Smooth muscle cell of the brain vasculature (primary cell): ENCODE measurements at places on chromosomes 12 and 14.

- DNase-seq = no peak
These were observed 239.7 kb upstream of the RGS6 start for GRCh38 chr14:71692496-71692895.

DNA sequence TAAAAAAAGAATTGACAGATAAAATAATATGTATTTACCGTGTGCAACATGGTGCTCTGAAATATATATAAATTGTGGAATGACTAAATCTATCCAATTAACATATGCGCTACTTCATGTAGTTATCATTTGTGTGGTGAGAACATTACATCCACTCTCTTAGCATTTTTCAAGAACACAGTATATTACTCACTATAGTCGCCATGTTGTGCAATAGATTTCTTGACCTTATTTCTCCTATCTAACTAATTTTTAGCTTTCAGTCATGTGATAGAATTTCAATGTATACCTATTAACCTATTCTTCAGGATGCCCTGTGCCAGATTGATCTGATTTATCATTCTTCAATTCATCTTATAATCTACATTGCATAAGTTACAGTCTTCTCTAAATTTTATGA is 178.6 kb downstream of the BCAT1 start:
- DNase-seq = no peak

DNA sequence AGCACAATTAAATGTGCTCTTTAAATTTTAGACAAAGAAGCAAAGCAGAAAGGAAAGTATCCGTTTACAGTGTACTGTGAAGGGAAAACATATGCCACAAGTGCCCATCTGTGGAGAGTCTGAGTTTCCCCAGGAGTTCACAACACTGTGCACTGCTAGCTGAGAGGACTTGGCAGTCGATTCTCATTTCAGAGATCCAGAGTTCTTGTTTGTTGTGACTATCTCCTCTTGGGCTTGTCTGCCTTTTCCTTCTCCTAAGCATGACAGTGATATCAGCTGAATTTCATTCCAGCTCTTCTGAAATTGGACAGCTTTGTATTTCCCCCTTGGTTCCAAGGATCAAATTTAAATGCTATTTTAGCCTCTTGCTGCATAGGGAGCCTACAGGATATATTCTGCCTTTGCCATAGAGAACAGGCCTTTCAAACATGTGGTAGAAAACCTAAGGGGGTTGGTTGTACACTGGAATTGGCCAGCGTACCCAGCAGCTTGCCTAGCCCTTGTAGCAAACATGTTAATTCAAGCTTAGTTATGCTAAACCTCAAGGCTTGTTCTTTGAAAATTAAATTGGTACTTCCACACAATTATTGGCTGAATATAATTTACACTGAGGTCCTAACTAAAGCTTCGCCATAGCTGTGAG is 259.2 kb upstream of the NOVA1 start:
- no peak for DNase-seq

DNA sequence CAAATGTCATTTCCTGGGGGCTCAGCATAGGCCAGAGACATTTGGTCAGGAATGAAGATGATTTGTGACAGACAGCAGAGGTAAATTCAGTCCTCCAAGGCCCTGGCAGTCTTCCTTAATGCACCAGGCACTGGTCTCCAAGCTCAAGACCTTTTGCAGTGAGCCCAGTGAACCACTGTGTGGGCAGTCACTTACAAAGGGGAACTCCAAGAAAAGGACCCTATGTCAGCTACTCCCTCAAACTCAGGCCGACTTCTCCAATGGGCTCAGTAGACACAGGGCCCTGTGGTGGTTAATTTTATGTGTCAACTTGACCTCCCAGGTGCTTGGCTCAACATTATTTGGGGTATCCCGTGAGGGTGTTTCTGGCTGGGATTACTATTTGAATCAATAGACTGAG is 29.3 kb upstream of the PLEK2 start:
- no peak for DNase-seq

GRCh38 chr14:32427726-32428528 is 98.8 kb downstream of the AKAP6 start:
- DNase-seq = no peak

GRCh38 chr12:9925705-9926393 is 6.3 kb downstream of the CLEC2A start:
- peak; percentile 23 for DNase-seq

DNA sequence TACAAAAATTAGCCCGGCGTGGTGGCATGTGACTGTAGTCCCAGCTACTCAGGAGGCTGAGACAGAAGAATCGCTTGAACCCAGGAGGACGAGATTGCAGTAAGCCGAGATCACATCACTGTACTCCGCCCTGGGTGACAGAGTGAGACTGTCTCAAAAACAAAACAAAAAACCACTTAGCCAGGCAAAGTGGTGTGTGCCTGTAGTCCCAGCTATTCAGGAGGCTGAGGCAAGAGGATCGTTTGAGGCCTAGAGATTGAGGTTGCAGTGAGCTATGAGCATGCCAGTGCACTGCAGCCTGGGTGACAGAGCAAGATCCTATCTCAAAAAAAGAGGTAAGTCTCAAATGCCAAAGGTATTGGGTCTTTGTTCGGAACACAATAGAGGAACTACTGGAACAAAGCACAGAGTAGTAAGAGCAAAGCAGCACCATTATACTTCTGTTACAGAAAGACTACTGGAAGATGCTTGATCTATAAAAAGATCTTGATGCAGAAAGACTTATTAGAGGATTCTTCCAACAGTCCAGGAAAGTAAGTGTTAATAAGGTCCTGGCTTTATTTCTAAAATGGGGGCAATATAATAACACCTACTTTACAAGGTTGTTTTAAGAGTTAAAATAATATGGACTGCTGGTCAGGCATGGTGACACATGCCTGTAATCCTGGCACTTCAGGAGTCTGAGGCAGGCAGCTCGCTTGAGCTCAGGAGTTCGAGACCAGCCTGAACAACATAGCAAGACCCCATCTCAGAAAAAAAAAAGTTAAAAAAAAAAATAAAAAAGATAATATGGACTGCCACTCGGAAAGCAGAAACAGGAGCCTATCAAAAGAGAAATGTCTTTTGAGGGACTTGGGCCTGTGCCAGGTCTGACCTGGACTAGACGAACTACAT is 29.9 kb downstream of the BTBD7 start:
- no peak for DNase-seq

DNA sequence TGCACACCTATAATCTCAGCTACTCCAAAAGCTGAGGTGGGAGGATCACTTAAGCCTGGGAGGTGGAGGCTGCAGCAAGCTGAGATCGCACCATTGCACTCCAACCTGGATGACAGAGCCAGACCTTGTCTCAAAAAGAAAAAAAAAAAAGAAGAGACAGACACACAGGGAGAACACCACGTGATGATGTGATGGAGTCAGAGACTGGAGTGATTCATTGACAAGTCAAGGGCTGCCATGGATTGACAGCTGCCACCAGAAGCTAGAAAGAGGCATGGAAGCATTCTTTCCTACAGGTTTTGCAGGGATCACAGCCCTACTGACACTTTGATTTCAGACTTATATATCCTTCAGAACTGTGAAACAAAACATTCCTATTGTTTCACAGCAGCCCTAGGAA is 3.5 kb upstream of the HCFC2 start:
- DNase-seq = no peak
